ENCODE measurements at places on chromosomes 7 and 10.
A peak's percentile ranks its signal among the peaks of the same experiment; 100 is the strongest.

DNA sequence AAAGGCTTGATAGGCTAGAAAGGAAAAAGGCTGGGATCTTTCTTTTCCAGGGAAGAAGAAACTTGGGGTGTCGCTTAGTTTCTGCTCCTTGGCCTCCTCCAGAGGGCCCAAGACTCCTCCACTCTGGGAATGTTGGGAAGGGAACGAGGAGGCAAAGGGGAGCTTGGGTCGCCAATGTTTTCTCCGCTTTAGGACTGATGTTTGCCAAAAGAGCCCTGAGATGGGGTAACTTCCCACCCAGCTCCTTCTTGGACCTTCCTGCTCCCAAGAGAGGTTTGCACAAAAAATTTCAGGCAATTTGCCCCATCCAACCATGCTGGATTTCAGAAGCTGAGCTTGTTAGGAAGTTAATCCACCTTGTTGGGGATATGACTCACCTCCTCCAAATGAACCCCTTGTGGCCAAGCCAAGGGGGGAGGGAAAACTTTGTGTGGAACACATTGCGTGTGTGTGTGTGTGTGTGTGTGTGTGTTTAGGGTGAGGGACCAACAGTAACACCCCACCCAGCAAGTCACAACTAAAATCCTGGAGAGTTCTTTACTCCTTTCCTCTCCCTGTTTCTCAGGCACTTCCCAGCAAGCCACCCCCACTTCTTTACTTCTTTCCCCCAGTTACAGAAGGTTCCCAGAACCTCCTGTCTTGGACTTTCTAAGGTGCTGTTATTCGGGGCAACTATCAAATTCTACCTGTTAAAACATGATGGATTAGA lies 8.7 kb upstream of the HOXA2 start:
- no peak for DNase-seq
- H3K27me3 ChIP-seq = no peaks in the 10 kb centered on the region
- H3K36me3 ChIP-seq = no peaks in the 10 kb centered on the region
- peaks cover 39% of the 10 kb centered on the region for H3K4me1 ChIP-seq
- peak overlapping the region; percentile 58 for H3K27ac ChIP-seq
- no peak overlapping the region for H3K4me3 ChIP-seq

DNA sequence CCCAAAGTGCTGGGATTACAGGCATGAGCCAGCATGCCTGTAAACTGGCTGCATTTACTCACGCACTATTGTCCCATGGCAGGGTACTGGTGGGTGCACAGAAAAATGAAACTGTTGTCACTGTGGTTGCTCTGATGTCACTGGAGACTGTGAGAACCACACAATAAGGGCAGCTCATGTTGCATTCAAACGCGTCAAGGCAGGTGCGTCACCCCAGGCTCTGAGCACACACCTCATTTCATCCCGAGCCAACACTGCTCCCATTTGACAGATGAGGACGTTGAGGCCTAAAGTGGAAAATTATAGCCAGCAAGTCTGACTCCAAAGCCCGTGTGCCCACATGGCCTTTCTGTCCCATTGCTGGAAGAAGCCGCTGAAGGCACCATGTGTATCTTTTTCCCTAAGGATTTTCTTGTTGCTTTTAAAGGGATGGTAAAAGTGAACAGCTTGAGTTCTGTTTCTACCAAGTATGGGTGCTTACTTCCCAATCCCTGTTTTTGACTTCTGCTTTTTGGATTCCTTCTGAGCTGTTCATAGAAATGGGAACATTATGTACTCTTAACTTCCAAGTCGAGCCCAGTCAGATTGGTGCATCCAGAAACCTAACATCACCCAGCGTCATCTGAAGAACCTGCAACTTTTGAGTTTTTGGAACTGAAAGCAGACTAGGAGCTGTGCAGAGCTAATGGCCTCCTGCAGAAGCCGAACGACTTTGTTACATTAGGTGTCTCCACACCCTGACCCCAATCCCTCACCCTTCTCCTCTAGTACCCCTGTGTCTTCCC lies 60.1 kb upstream of the CARD11 start:
- no peak for DNase-seq
- H3K27me3 ChIP-seq = no peaks in the 10 kb centered on the region
- no peak overlapping the region for H3K4me3 ChIP-seq
- H3K36me3 ChIP-seq = no peaks in the 10 kb centered on the region
- no peaks in the 10 kb centered on the region for H3K4me1 ChIP-seq
- peak overlapping the region; percentile 66 for H3K27ac ChIP-seq

- no peaks in the 10 kb centered on the region for H3K36me3 ChIP-seq
- no peaks in the 10 kb centered on the region for H3K27me3 ChIP-seq
- H3K4me1 ChIP-seq = no peaks in the 10 kb centered on the region
These were observed 11.4 kb upstream of the TWIST1 start for GRCh38 chr7:19128856-19129255.

DNA sequence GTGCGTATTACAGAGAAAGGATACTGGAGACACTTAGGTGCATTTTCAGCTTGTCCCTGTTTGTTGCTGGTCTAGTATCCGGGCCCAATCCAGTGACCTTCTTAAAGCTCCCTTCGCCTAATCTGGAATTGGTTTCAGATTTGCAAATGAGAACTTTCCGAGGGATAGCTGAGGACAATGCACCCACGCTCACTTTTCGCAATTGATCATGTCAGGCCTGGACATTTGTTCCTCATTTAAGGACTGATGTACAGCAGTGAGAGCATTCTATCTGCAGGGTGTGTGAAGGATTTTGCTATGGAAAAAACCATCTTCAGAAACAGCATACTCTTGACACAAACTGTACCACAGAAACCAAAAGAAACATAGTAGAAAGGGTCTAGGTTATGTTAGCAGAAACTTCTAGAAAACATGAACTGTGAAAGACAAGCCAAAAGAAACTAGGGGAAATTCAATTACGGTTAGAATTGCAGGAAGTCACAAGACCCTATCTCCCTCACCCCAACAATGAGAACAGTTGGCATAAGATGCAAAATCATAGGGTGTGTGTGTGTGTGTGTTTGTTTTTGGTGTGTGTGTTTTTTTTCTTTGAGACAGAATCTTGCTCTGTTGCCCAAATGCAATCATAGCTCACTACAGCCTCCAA lies 331.1 kb downstream of the CALN1 start:
- no peak for DNase-seq
- no peaks in the 10 kb centered on the region for H3K36me3 ChIP-seq
- H3K4me1 ChIP-seq = no peaks in the 10 kb centered on the region
- no peaks in the 10 kb centered on the region for H3K27me3 ChIP-seq
- H3K27ac ChIP-seq = no peak overlapping the region

- H3K27me3 ChIP-seq = no peaks in the 10 kb centered on the region
- peak; percentile 59 for DNase-seq
- H3K27ac ChIP-seq = no peak overlapping the region
- H3K4me3 ChIP-seq = no peak overlapping the region
- no peaks in the 10 kb centered on the region for H3K4me1 ChIP-seq
- no peaks in the 10 kb centered on the region for H3K36me3 ChIP-seq
These were observed 177.9 kb downstream of the DNAJB6 start for GRCh38 chr7:157514746-157515145.

GRCh38 chr10:47415520-47416304 lies 31.6 kb upstream of the ZNF488 start:
- no peaks in the 10 kb centered on the region for H3K4me1 ChIP-seq
- H3K27me3 ChIP-seq = no peaks in the 10 kb centered on the region
- DNase-seq = peak; percentile 28
- H3K36me3 ChIP-seq = no peaks in the 10 kb centered on the region
- no peak overlapping the region for H3K4me3 ChIP-seq

GRCh38 chr10:129917936-129918335 lies 46.1 kb downstream of the EBF3 start:
- peak; percentile 40 for DNase-seq
- no peaks in the 10 kb centered on the region for H3K4me1 ChIP-seq
- H3K27me3 ChIP-seq = no peaks in the 10 kb centered on the region
- no peaks in the 10 kb centered on the region for H3K36me3 ChIP-seq
- no peak overlapping the region for H3K27ac ChIP-seq

- H3K27me3 ChIP-seq = no peaks in the 10 kb centered on the region
- no peak overlapping the region for H3K27ac ChIP-seq
- H3K4me1 ChIP-seq = no peaks in the 10 kb centered on the region
- peaks cover 16% of the 10 kb centered on the region for H3K36me3 ChIP-seq
- no peak overlapping the region for H3K4me3 ChIP-seq
These were observed 22.2 kb downstream of the FAM20C start for GRCh38 chr7:214410-215212.

GRCh38 chr7:155207326-155208002 lies 90.2 kb upstream of the INSIG1 start:
- H3K4me3 ChIP-seq = peak overlapping the region; percentile 70
- peak overlapping the region; percentile 88 for H3K27ac ChIP-seq
- H3K4me1 ChIP-seq = no peaks in the 10 kb centered on the region
- no peaks in the 10 kb centered on the region for H3K36me3 ChIP-seq

GRCh38 chr10:93199191-93199751 lies 125.6 kb downstream of the CYP26A1 start:
- peaks cover 23% of the 10 kb centered on the region for H3K4me1 ChIP-seq
- DNase-seq = no peak
- peak overlapping the region; percentile 14 for H3K4me3 ChIP-seq
- H3K27me3 ChIP-seq = no peaks in the 10 kb centered on the region
- H3K27ac ChIP-seq = peak overlapping the region; percentile 16
- H3K36me3 ChIP-seq = no peaks in the 10 kb centered on the region

- no peaks in the 10 kb centered on the region for H3K27me3 ChIP-seq
- H3K36me3 ChIP-seq = peaks cover 10% of the 10 kb centered on the region
- peak; percentile 65 for DNase-seq
- H3K4me1 ChIP-seq = peaks cover 7% of the 10 kb centered on the region
- no peak overlapping the region for H3K4me3 ChIP-seq
These were observed 46.2 kb downstream of the GRK5 start for GRCh38 chr10:119253433-119254174.
